ENCODE measurements at places on chromosomes 13 and 19.

DNA sequence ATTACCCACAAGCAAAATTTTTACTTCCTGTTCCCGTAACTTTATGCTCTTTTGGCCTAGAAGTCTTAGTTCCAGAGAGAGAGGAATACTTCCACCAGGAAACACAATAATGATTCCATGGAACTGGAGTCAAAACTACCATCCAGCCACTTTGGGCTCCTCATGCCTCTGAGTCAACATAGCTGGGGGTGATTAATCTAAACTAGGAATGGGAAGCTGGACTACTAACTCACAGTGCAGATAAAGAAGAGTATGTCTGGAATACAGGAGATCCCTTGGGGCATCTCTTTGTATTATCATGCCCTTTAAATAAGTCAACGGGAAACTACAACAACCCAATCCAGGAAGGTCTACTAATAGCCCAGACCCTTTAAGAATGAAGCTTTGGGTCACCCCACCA lies 8.9 kb upstream of the ELF1 start:
- no peak for DNase-seq

GRCh38 chr13:26074706-26075105 lies 22.9 kb upstream of the SHISA2 start:
- no peak for DNase-seq

DNA sequence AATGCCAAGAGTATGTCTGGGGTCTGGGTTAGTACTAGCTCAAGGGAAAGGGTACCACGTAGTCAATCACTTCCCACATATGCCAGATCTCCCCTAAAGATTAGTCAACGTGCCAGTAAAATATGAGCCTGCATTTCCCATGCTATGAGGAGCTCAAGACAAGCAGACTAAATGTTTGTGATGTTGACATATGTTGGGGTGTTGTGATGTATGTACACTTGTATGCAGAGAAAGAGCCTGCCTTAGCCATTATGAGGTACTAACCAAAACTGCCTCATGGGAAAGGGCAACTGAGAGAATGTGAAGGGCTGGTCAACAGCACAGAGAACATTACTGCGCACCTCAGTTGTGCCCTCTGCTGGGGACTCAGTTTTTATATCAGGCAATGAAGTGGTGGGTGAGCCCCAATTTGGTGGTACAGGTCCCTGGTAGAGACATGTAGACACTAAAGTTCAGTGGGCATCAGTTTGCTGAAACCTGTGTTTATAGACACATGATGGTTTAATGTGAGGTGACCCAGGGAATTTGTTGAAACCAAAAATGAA lies 287.0 kb downstream of the DCT start:
- DNase-seq, result no peak

- peak; percentile 55 for DNase-seq
Observed at GRCh38 chr19:12669270-12670158, 2.9 kb downstream of the WDR83 start.

- DNase-seq, result no peak
Observed at GRCh38 chr13:37510441-37510840, 88.1 kb downstream of the POSTN start.

DNA sequence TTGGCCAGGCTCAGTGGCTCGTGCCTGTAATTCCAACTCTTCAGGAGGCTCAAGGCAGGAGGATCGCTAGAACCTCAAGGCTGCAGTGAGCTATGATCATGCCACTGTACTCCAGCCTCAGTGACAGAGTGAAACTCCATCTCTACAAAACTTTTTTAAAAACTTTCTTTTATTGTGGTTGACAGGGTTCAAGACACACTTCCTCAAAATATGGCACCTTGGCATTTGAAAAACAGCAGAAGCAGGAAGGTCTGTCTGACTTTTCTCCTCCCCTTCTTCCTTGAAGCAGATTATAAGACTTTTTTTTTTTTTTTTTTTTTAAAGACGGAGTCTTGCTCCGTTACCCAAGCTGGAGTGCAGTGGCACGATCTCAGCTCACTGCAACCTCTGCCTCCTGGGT lies 100.3 kb downstream of the TM9SF2 start:
- no peak for DNase-seq

- no peak for DNase-seq
Observed at GRCh38 chr19:40503320-40503695, 36.5 kb downstream of the SPTBN4 start.

GRCh38 chr19:36775768-36776167 lies 3.2 kb upstream of the ZNF850 start:
- no peak for DNase-seq

- DNase-seq, result no peak
Observed at GRCh38 chr13:43929947-43930346, 50.2 kb downstream of the LACC1 start.

Measured in stimulated activated CD8-positive, alpha-beta memory T cell treated with anti-CD3 and anti-CD28 coated beads, Interleukin-4, amount 100 ng/mL, for 4 hours (primary cell).